Smooth muscle cell of the pulmonary artery (primary cell): ENCODE measurements at places on chromosomes 2 and 18. TPM values are rescaled to one million over a fixed set of nuclear protein-coding genes. Genes with fewer than 3 reads are reported as not detected.

CCDC150 gene
- total RNA-seq, result 3.0 and 3.5 TPM in 2 replicates

MDH1B gene
- 0.33 and 0.72 TPM in 2 replicates for total RNA-seq

LHCGR gene
- not detected in 2 replicates for total RNA-seq

PLEKHH2 gene
- 1.7 and 8.9 TPM in 2 replicates for total RNA-seq

SRD5A2 gene
- total RNA-seq, result not detected in 2 replicates

RAB31 gene
- total RNA-seq, result 55.3 and 63.8 TPM in 2 replicates

NYAP2 gene
- total RNA-seq, result not detected in 2 replicates
